ENCODE measurements at places on chromosomes 4 and X.

- no peak for DNase-seq
Measured at GRCh38 chr4:169800541-169800940, 42.8 kb upstream of the HPF1 start.

DNA sequence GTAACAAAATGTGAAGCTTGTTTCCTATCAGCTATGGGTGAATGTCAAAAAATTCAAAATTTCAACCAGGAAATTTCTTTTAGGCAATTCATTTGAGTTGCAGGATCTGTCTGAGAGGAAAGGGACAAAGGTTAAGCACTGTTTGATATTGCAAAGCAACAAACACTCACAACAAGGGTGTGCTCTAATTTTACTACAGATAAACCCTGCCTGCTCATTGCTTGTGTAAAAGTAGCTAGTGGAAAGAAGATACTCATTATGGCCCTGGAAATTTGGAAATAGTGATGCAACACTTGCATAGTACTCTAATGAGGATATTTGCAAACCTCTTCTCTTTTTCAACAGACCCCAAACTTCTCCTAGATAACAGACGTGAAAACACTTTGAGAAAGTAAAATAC lies 27.1 kb downstream of the FAM47E start:
- DNase-seq = no peak

GRCh38 chr4:80165855-80166254 lies 31.4 kb upstream of the PRDM8 start:
- DNase-seq = no peak

DNA sequence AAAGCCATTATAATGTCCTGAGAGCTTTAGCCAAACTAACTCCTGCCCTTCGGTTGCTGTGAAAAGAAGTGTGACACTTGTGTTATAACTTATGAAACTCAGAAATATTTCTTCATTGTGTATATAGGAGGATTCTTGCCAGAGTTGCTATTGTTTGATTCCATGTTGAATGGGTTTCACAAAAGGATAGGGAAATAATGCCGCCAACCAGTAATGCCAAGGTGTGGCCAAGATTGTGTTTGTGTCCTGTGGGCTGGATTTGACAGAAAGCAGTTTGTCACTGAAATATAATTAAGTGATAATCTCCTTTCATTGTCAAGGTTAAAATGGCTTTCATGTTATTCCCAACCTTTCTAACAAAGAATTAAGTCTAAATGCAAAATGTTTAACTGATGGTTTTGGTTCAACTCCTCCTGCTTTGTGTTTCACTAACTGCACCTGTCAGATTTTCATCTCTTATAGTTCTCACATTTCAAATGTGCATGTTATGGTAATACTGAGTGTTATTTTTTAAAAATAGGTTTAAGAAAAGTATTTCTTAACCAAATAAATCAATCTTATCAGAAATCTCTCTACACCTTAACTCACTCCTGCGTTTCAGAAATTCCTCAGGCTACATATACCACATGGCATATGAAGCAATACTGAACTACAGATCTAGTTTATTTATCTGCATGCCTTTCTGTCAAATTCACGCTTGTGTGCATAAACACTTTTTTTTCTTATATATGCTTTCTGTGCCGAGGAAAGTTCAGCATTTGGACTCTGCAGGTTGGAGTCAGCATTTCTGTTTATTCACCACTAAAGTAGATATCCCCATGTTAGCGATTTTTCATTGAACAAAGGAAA lies at the start of gene CLDN22:
CLDN22 (minus strand) TSS at position 66 of the 849 bp plus-strand sequence; CDS start at position 8, 58 bp downstream.
- DNase-seq = no peak

DNA sequence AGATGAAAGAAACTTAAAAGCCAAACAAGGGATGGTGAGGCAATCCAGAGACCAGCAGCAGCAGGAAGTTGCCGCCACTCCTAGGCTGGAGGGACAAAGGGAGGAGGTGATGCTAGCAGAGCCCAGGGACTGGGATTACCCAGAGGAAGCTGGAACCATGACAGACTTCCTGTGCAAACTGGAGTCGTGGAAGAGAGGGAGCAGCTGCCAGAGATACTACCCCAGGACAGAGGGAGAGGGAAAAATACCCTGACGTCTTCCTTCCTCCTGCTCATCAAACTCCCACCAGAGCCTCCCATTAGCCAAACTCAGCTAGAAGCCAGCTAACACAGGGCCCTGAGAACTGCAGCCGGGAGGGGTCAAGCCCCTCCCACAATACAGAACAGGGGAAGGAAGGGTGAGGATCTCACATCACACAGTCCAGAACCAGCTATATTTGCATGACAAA lies 101.2 kb upstream of the KLF3 start:
- peak; percentile 8 for DNase-seq

DNA sequence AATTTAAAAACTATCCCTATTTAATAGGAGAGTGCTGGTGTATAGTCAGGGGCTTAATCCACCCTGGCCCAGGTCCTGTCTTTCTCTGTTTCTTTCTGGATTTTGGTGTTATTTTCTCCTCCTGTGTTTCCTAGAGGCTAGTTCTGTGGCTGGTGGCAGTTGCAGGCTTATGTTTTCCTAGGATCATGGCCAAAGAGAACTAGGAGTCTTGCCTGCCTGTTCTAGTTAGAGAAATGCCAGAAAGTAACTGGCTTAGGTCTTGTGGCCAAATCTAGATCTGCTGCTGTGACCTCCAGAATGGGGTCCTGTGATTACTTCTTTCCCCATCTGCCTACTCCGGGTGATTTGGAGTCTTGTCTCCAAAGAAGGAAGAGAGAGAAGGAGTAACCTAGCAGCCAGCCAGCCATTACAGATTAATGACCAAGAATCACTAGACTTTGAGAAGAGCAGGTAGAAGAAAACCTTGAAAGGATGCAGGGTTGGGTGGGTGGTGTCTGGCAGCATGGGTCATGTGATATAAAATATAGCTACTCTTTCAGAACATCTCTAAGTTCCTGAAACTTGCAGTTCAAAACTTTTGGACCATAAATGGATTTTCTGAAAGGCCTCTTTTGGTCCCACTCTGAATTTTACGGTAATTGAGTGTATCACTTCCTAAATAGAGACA lies 117.9 kb downstream of the STIM2 start:
- DNase-seq = no peak

DNA sequence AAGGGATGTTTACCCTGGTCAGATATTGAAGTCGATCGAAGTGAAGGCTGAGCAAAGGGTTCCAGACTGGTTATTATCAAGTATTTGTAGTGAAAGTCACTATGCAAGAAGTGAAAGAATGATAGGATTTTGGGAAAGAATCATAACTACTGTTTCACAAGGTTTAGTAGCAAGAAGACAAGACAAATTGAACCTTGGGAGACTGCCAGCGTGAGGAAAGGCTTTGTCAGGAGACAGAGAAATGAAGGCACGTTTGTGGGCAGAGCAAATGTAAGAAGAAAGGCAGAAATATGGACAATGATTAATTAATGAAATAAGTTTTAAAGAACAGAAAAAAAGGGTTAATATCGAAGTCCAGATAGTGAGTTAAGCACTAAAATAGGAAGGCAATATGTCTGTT lies 456.8 kb downstream of the TRIML1 start:
- no peak for DNase-seq

DNA sequence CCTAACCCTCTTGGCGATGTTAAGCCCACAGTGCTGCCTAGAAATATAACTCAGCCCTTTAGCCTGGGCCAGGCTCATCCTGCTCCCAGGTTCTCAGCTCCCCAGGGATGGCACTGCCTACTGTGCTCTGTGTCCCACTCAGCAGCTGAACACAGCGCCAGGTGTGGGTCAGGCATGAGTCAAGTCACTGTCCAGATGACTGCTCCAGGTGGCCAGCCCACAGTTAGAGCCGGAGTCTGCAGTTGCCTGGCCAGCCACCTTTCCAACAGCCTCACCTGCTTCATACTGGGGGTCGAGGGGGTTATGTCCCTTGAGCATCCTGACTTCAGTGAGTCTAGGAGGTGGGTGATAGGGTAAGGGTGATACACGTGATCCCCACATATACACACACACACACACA lies 48.4 kb downstream of the TBC1D14 start:
- DNase-seq = no peak

DNA sequence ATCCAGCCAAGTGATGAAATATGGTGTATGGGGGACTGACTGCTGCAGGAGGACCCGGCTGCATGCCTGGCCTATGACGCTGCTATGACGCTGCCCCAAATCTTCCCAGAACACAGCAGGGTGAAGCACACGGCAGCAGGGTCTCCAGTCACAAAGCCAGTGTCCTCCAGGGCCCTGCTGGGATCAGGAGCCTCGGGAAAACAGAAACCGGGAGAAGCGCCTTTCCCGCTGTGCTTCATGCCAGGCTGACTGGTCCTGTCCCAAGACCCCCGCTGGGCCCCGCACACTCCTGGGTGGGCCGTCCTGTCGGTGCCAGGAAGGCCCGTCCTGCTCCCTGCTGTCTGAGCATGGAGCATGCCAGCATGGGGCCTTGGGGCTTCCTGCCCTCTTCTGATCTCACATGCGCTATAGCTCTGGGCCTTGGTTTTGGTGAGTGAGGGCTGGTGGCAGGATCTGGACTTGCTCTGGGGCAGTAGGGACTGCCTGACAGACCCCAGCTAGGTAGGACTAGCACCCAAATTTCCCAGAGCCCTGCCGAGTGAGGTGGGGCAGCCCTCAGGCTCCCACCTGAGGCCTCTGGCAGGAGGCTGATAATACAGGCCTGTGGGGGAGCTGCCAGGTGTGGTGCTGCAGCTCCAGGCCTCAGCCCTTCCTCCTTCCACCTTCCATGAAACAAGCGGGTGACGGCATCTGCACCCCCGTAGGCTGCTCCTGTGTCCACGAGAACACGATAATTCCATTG lies 64.0 kb downstream of the ACOX3 start:
- DNase-seq = no peak

DNA sequence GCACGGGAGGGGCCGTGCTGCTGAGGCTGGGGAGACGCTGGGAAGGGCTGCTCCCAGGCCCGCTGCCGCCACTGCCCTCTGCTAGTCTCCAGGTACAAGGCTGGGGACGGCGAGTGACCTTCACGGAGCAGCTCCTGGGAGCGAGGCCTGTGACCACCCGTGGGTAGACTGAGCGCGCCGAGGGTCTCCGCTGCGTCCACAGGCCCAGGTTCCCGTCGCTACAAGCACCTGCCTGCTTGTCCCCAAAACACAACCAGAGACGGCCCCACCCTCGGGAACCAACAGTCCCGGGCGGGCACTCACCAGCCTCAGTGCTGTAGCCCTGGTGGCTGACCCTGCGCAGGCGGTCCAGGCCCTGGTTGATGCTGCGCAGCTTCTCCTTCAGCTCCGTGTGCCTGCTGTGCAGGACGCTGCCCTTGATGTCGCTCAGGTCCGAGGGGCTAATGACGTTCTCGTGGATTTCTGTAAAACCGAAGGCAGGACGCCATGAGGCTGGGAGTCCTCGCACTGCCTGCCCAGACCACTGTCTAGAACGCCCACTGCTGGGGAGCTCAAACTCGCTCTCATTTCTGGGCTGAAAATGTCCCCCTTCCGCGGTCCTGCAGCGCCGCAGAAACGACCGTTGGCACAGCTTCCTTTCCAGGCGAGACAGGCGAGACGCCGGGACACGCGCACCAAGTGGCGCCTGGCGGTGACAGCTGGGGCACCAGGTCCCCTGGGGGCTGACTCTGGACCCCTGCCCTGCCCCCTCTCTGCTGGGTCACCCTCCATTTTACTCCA lies 14.3 kb downstream of the LRPAP1 start:
- no peak for DNase-seq

DNA sequence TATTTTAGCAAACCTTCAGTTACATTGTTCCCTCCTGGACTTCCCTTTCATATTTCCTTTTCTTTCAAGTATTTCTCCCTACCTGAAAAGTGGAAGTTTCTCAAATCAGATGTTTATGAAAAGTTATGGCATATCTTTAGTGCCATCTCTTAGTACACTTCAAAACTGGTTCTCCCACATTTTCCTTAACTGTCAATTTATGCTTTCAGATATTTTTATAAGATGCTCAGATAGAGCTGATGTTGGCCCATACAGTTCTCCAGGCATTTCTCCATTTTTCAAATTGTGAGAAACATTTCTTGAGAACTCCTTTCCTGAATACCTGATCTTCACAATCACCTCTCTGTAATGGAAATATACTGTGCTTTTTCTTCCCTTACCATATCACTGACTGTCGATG lies 32.5 kb upstream of the AP1AR start:
- no peak for DNase-seq

- DNase-seq = no peak
Measured at GRCh38 chr4:152398060-152398459, 137.8 kb downstream of the FBXW7 start.

Data from EL (cell line).